ENCODE measurements at places on chromosomes 2 and 18.

GRCh38 chr2:132253496-132254305 lies 91.9 kb upstream of the ANKRD30BL start:
- no peak for DNase-seq

- DNase-seq: no peak
These were observed 39.1 kb downstream of the STK17B start for GRCh38 chr2:196131949-196132925.

DNA sequence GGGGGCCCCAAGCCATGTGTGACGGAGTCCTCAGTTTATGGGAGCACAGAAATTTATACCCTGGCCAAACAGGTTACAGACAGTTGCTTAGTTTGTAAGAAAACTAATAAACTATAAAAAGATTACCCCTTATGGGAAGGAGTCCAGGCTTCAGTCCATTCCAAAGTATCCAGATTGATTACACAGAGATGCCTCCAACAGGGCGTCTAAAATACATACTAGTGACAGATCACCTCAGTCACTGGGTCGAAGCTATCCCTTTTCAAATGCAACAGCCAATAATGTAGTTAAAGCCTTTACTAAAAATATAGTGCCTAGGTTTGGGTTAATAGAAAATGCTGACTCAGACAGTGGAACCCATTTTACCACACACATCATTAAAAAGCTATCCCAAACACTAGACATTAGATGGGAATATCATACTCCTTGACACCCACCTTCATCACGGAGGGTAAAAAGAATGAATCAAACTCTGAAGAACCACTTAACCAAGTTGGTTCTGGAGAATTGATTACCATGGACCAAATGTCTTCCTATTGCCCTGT lies 10.7 kb downstream of the PRPF40A start:
- DNase-seq: no peak

DNA sequence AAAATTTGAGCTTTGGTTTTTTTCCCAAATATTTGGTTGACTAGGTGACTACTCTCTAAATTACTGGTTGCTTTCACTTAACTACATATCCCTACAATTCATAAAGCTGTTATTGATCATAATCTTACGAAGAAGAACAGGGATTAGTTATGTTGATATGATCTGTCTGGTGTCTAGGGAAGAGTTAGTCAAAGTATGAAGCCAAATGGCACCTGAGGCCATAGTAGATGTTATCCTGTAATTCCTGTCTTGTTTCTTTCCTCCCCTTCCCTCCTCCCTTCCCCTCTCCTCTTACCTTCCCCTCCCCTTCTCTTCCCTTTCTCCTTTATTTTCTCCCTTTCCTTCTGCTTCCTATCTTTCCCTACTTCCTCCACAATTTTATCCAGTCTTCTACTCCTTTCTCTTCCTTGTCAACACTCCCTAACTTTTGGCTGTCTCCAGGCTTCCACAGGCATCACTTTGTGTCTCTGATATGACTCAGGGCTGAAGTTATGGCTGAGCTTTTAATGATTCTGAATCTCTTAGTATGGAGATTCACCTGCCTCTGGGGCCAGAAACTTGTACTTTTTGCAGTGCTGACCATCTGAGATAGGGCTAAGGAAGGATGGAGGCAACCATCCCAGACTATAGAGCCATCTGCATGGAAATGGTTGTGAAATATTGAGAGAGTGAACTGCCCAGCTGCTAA lies 149.9 kb upstream of the TCF4 start:
- DNase-seq: no peak

- no peak for DNase-seq
These were observed 11.8 kb upstream of the KCMF1 start for GRCh38 chr2:84959095-84959565.

DNA sequence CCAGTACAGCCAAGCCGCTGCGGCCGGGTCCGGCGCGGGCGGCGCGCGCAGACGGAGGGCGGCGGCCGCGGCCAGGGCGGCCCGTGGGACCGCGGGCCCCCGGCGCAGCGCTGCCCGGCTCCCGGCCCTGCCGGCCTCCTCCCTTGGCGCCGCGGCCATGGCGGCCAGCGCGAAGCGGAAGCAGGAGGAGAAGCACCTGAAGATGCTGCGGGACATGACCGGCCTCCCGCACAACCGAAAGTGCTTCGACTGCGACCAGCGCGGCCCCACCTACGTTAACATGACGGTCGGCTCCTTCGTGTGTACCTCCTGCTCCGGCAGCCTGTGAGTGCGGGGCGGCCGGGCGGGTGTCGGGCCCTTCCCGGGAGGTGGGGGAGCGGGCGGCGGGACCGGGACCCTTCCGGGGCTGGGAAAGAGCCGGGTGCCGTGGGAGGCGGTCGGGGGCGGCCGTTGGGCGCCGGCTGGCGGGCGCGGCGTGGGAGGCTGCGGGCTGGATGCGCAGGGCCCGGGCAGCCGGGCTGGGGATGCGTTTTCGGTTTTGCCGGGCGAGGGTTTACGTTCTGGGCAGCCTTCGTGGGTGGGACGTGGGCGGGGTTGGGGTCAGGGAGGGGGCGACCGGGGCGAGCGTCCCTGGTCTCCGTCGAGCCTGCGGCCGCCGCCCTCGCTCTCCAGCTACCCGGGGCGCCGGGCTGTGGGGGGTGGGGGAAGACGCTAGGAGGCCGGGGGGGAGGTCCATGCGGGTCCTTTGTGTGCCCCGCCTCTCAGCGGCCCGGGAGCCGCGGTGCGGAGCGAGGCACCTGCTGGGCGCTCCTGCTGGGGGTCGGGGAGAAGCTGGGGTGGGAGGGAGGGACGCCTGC lies 537 bp downstream of the AGFG1 start:
- no peak for DNase-seq

DNA sequence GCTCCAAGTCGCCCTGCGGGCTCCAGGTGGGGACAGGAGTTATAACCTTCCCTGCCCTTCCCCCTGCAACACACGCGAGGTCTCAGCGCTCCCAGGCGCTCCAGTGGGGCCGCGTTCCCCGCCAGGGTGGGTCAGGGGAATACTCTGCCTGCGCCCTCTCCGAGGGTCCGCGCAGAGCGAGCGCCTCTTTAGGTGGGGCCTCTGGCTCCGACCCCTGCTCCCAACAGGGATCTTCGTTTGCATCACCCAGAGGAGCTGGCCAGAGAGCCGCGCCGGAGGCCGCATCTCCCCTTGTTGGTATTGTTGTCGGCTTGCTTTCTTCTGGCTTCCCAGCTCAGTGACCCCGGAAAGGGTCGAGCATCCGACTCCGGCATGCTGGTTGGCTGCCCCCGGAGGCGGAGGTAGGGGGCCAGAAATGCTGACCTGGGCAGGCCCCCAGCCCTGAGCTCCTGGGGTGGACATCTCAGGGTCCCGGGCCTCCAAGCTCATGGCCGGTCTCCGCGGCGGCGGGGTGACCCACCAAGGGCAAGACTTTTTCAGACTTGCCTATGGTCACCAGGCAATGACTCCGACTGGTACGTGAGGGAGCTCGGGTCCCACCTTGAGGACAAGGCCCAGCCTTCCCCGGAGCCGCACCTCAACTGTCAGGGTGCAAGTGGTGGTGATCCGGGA lies 11.2 kb upstream of the EN1 start:
- no peak for DNase-seq

GRCh38 chr2:73174244-73174643 lies 28.1 kb upstream of the NOTO start:
- no peak for DNase-seq

GRCh38 chr2:25232248-25232825 lies 64.0 kb upstream of the POMC start:
- DNase-seq: no peak

DNA sequence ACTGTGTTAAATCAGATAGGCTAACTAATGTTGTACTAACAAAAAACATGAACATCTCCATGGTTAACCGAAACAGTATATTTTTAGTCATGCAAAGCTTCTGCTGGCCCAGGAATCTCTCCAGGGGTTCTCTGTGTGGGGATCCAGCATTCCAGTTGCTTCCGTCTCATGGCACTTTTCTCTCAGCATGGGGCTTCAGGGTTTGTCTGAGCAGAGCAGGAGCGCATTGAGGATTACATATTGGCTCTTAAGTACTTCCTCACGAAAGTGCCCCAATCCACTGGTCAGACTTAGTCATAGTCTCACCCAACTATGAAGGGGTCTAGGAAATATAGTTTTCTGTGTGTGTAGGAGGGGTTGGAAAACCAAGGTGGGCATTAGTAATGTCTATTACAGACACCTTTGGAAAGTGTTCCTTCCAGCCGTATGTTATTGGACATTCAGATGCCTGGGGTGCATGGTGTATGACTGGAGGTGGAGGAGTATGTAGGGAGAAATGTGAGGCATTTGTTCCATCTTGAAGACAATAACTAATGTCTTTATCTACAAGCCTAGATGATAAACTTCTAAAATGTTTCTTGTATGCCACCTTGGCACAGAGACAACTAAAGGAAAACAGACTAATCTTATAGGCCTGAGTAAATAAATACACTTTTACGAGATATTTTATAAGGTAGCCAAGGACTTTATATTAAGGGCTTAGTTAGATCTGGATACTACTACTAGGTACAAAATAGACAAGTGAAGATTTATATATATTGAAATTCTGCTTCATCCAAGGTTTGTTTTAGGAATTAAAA lies 123.8 kb upstream of the ZEB2 start:
- DNase-seq: no peak

DNA sequence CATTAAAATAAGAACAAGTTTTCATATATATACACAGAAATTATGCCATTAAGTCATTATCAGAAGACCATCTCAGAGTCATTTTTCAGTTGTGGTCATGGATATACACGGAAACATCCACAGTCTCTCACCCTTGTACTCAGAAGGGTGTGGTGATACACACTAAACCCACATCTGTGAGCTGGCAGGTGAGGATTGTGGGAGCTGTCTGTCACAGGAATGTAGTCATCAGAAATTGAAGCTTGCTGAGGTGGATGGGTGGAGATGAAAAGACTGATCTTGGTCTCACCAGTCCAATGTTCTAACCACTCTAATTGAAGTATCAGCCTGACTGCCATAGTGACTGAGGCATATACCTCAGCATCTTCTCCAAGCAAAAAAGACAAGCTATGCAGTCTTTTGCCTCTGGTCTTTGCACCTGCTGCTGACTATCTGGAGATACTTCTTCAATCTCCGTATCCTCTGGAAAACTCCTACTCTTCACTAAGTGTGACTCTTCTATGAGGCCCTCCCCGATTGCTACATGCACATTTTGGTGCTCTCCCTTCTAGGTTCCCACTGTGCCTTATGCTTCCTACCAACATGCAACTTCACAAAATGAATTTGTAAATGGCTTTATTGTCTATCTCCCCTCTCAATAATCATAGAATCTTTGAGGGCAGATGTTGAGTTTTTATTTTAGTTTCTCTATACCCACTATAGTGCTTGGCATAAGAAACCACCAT lies 232.8 kb downstream of the DYM start:
- no peak for DNase-seq

DNA sequence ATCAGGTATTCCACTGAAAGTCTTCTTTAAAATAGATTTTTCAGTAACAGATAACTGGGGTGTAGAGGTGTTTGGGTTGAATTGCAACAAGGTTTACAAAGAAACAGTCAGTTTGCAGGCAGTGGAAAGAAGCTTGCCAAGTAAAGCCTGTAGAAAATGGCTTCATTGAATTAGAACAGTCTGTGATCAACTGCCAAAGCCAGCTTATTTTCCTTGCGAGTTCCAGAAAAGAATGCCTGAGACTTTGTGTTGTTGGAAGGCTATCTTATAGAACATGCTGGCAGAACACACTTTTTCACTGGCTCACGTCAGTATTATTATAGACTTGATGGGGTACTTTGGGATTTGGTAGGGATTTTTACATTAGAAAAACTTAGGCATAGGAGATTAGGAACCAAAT lies 601.0 kb downstream of the XIRP2 start:
- DNase-seq: no peak

GRCh38 chr2:240624950-240625621 lies at the start of gene GPR35:
TSS of gene GPR35 (plus strand) at chr2:240625480. CDS start at chr2:240629953, 4,473 bp downstream.
- DNase-seq: no peak

GRCh38 chr2:217246108-217246507 lies 386.2 kb upstream of the TNP1 start:
- no peak for DNase-seq

GRCh38 chr2:212960336-212960735 lies 191.1 kb downstream of the IKZF2 start:
- DNase-seq: no peak

DNA sequence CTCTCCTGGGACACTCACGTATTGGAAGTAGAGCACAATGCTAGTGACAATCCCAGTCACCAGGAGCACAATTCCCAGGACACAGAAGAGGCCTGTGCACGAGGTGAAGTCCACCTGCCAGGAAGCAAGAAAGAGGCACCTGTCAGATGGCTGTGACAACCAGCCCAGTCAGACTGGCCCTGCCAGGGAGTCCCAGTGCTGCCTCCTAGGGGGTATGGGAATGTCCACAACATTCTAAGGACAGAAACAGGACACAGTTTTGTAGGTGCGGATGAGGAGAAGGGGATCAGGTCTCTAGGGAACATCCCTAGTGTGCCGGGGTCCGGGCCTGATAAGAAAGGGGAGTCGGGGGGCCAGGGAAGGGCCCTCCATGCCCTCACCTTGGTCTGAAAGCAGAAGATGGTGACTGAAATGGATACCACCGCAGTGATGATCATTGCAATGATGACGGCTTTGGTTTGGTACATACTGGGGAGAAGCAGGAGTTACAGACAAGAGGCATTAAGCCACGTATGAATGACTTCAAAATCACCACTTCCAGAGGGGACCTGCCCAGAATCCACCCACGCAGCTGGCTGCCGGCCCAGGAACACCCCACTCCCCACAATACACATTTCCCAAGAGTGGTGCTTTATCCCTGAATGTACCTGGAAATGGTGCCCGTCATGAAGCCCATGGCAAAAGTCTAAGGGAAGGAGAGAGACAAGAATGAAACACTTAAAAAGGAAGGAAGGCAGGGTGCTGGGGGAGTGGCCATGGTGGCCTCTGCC lies 6.9 kb downstream of the PNKD start:
- no peak for DNase-seq

GRCh38 chr2:30366199-30366691 lies 80.8 kb upstream of the LCLAT1 start:
- no peak for DNase-seq

Measured in left renal pelvis (tissue), 4 donors.